ENCODE measurements at places on chromosomes 3 and 15.

GRCh38 chr3:50503504-50504342 is at the start of gene CACNA2D2:
Gene CACNA2D2 (minus strand): TSS chr3:50503634. CDS start chr3:50503423, 211 bp downstream.
- DNase-seq = no peak

GRCh38 chr15:58398071-58398470 is 33.7 kb upstream of the LIPC start:
- DNase-seq = no peak

GRCh38 chr3:55243678-55244077 is 243.4 kb downstream of the WNT5A start:
- no peak for DNase-seq

- peak; percentile 57 for DNase-seq
Observed at GRCh38 chr3:150409512-150410310, 1.6 kb downstream of the TSC22D2 start.

DNA sequence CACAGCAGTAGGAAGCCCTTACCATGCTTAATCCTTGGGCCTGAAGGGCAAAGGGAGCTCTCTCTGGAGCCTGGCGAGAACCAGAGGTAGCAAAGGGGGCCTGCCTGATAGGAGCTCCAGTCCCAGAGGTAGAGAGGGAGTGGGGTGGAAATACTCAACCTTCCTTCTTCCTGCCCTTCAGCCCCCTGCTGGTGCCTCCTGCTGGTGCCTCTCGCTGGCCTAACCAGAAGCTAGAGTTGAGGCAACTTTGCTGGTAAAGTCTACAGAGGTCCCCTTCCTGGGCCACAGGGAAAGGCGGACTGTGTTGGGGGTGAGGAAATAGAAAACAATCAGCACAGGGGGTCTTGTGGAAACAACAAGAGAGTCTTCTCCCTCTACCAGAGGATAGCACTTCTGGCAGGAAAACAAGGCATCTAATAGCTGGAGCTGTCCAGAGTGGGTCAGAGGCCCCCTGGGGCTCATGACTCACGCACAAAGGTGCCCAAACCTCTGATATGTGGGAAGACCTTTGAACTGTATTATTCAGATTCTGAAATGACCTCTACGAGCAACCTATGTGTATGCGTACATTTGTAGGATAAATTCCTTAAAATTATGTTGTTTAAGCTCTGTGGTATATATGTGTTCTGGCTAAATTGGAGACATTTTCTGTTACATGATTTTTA is 133.9 kb downstream of the LRRC28 start:
- no peak for DNase-seq

GRCh38 chr3:167166012-167166411 is 214.1 kb downstream of the ZBBX start:
- DNase-seq = no peak

- no peak for DNase-seq
Observed at GRCh38 chr3:185926445-185926844, 11.4 kb downstream of the TRA2B start.

- DNase-seq = no peak
Observed at GRCh38 chr15:101652786-101653430, 727 bp upstream of the TM2D3 start.

DNA sequence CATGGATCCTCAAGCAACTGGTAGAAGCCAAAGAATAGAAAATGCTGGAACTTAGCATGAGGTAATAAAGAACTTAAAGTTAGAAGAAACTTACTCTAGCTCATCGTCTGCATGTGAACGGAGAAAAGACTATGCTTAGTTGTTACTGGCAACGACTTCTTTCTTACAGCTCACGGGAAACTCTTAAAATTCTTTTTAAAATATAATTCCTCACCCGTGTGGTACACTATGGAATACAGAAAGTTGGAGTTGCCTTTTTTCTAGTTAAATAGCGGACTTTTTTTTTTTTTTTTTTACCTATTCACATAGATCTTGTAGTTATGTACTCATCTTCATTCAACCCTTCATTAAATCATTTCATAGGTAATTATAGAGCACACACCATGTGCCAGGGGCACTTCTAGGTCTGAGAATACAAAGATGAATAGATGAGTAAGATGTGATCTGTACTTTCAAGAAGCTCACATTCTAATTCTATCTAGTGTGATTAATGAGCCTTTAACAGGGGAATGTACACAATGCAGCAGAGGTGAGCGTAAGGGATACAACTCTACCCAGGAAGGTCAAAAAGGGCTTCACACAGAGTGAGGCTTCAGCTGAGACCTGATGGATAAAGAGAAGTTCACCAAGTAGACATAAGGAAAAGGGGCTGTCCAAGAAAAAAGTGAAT is 18.4 kb upstream of the KCNMB2 start:
- no peak for DNase-seq

DNA sequence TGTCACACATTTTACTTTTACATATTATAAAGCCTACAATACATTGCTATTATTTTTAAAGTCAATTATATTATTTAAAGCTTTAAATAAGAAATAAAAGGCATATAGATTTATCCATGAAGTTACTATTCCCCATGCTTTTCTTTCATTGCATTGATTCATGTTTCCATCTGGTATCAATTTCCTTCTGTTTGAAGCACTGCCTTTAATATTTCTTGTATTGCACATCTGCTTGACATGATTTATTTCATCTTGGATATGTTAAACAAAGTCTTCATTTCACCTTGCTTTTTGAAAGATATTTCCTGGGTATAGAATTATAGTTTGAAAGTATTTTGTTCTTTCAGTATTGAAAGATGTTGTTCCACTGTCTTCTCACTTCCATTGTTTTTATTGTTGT is 174.3 kb upstream of the MBNL1 start:
- no peak for DNase-seq

- DNase-seq = no peak
Observed at GRCh38 chr3:167095976-167096375, 284.1 kb downstream of the ZBBX start.

GRCh38 chr3:184766555-184767261 is 45.3 kb upstream of the VPS8 start:
- DNase-seq = no peak

Data from HFFc6 (cell line).